Right lobe of liver (tissue), 6 donors: ENCODE measurements at places on chromosomes 3 and 15.

DNA sequence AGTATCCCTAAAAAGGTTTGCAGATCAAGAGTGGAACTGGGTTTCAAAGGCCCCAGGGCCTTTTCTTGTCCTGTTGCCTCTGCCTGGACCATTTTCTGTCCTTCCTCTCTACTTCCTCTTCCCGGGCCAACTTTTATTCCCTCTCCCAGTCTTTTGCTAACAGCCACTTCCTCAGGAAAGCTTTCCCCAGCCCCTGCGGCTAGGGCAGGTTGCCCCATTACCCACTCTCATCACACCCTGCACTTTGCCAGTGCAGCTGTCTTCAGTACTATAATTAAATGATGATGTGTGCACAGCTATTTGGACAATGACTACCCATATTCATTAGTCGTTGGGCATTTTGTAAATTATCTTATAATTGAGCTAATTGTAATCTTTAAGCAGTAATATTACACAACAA lies 150.5 kb upstream of the THBS1 start:
- no peak for DNase-seq

DNA sequence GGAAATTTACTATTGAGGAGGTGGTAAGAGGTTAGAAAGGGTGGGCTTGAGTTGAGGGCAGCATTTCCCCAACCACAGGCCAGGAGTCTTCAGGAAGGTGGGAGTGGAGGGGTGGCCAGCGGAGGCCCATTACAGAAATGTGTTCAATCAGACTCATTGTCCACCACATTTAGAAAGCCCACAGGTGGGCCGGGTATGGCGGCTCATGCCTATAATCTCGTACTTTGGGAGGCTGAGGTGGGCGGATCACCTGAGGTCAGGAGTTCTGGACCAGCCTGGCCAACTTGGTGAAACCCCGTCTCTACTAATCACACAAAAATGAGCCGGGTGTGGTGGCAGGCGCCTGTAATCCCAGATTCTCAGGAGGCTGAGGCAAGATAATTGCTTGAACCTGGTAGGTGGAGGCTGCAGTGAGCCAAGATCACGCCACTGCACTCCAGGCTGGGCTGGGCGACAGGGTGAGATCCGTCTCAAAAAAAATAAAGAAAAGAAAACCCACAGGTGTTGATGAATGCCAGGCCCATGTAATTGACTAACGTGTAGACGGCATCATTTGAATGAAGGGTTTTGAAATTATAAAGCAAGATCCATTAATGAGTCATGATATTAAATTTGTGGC lies 12.2 kb upstream of the SYNM start:
- no peak for DNase-seq

GRCh38 chr15:67551207-67551743 lies 8.8 kb downstream of the MAP2K5 start:
- no peak for DNase-seq

- DNase-seq, result no peak
Observed at GRCh38 chr3:101989578-101990200, 140.4 kb downstream of the NFKBIZ start.

DNA sequence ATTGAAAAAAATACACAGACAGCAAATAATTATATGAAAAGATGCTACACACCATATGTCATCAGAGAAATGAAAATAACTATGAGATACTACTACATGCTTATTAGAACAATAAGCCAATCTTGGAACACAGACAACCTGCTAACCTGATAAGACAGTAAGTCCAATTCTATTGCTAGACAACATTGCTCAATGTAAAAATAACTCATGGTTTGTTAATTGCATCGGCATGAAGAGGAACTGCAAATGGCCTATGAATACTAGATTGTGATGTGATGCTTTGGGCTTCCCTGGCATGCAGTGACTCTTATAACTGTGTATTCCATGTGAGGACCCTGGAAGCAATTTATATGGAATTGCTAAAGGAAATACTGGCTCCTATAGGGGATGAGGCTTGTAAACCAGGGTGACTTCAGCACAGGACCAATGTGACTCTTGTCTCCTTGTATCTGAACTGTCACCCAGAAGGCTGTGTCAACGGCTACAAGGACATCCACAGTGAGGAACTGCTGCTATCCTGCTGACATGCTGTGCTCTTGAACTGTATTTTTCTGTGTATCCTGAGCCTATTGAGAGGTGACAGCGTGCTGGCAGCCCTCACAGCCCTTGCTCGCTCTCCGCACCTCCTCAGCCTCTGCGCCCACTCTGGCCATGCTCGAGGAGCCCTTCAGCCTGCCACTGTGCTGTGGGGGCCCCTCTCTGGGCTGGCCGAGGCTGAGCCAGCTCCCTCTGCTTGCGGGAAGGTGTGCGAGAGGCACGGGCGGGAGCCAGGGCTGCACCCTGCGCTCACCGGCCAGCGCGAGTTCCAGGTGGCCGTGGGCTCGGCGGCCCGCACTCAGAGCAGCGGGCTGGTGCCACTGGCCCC lies 385.7 kb downstream of the CNTN4 start:
- DNase-seq, result no peak

DNA sequence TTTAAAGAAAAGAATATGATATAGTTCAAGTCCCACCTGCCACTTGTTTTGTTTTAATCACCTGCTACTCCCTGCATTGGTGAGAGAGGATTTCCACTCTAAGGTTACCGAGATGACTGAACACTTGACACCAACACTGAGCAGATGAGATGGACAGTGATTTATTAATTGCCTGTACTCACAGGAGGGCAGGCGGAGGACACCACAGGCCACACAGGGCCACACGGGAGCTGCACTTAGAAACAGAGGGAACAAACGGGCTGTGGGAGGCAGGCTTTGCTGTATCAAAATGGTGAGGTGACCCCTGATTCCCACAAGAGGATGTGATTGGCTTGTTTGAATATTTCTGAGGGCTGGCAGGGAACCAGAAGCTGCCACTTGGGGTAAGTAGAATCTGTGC lies 10.8 kb downstream of the MINAR1 start:
- DNase-seq, result no peak

- DNase-seq, result no peak
Observed at GRCh38 chr3:72721683-72722381, 126.4 kb downstream of the SHQ1 start.

GRCh38 chr3:195241592-195242355 lies 29.2 kb downstream of the XXYLT1 start:
- DNase-seq, result no peak

DNA sequence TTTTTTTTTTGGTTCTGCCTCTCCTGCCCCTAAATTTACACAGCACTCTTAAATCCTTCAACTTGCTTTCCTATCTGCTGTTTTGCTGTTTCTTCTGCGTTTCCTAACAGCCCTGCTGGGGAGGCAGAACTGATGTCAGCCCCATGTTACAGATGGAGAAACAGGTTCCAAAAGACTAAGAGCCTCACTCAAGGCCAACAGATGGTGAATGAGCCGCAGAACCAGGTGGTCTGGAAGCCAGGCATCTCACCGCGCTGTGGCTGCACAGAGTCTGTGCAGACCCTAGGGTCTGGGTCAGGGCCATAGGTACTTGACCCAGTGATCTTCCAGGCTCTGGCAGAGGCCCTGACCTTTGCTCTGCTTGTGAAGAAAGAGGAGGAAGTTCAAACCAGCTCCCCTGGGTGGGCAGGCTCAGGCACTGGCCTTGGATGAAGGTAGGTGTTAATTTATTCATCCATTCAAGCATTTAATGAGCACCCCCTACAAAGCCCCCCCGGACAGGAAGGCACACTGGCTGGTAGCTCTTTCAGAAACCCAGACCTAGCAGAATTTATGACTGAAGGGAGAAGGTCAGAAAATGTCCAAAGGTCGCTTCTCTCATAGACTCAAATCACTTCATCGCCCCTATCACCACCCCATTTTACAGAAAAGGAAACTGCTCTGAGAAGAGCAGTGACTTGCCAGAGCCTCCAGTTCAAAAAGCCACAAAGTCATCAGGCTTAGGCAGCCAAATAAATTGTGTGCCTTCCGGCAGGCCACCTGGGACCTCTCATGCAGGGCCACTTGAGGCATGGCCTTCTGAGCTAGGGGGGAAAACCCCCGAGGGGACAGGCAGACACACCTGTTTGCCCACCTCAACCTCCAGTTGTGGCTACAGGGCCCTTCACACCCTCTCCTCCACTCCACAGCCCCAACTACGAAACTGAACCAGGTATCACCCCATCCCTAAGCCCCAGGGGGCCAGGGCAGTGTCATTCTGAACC lies 2.7 kb downstream of the CHDH start:
- peak; percentile 75 for DNase-seq
